Neural progenitor cell (in vitro differentiated cells): ENCODE measurements at places on chromosomes 7 and 10. TPM values are rescaled to one million over a fixed set of nuclear protein-coding genes. Genes with fewer than 3 reads are reported as not detected.

GRCh38 chr7:116393654-116394053 is 105.9 kb upstream of the CAV2 start:
- DNase-seq: no peak

DNA sequence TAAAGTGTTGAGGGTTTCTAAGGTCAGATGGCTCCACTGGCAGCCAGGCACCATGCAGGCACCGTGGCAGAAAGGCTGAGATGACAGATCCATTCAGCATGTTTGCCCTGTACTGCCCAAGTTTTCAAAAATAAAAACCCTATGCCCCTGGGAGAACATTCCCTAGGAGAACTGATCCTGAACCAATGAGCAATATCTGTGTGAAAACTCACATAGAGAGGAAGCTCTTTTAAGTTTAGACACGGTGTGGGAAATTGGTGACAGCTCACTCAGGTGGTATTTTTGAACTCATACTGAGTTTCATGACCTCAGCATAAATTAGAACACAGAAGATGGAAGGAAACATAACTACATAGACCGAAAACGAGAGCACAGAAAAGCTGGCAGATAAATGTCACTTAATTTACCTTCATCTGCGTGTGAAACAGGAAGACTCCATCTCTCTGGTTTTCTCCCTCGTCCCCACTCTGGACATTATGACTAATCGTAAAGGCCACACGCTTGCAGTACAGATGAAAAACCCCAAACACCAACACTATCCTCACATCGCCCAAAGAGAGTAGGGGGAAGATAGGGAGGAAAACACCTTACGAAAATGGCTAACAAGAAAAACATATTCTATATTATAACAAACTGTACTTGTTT is 127.8 kb downstream of the ICA1 start:
- no peak for DNase-seq

DNA sequence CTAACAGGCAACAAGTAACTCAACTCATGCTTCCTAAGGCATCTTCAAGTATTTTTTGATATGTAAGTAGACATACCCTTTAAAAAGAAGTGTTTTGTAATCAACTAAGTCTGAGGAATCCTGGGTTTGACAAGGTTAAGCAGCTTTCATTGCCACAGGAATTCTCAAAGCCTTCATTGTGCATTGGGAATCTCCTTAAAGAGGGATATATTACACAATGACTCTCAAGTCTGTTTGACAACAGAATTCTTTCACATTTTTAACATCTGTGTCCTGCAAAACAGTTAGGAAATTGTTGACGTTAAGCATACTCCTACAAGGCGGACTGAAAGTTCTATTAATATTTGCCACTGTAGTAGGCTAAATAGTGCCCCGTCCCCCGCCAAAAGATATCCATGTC is 71.4 kb downstream of the SGMS1 start:
- DNase-seq: no peak

Gene NKX1-2
- not detected in 2 replicates for total RNA-seq

Gene TAS2R5
- total RNA-seq: 3.9 and 4.7 TPM in 2 replicates

DNA sequence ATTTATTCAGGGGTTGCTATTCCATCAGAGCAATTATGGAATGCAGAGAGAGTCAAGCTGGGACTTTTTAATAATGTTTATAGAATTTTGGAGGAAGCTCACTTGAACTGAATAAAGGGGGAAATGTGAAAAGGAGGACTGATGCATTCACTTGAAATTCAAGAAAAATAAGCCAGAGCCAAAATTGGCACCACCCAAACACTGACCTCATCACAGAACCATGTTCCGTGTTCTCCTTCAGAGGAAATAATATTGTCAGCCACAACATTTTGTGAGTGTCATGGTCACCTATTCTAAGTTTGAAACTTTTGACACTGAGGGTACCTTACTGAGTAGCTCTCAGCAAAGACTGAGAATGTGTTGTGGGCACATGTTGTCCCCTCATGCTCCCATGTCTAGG is 207.0 kb downstream of the ANK3 start:
- no peak for DNase-seq

GRCh38 chr10:96829029-96829773 is 2.9 kb upstream of the LCOR start:
- no peak for DNase-seq

Gene ADAM12
- total RNA-seq: 7.4 and 8.0 TPM in 2 replicates

DNA sequence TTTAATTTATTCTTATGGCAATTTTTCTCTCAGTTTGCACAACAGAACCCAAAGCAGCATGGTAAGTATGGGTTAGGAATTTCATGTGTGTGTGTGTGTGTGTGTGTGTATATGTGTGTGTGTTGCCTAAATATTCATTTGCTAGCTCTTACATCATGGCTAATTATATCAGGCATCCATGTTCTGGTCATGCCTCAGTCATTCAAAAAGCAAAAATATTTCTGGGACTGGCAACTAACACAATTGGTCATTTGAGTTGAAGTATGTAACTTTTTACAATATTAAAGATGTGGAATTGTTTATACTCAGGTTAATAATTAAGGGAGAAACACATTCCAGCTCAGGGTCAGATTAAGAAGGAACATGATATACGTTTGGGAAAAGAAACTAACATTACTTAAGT is 67.6 kb upstream of the PHYHIPL start:
- DNase-seq: no peak

Gene EXOSC1
- 48.7 and 72.6 TPM in 2 replicates for total RNA-seq

Gene RNF133
- 0.09 and 0.53 TPM in 2 replicates for total RNA-seq

Gene ADRB1
- 0.09 TPM in 1 of 2 replicates, not detected in the other for total RNA-seq

- DNase-seq: peak; percentile 70
Measured at GRCh38 chr10:29535012-29535777, 99.6 kb downstream of the SVIL start.

DNA sequence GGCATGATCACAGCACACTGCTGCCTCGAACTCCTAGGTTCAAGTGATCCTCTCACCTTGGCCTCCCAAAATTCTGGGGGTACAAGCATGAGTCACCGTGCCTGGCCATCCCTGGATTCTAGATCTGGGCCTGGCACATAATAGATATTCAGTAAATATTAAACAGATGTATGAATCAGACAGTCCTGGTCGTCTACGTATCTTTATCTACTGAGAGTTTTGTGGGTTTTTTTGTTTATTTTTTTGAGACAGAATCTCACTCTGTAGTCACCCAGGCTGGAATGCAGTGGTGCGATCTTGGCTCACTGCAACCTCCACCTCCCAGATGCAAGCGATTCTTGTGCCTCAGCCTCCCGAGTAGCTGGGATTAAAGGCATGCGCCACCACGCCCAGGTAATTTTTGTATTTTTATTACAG is 24.3 kb upstream of the ITGB1 start:
- no peak for DNase-seq

Gene SFTPA1
- not detected in 2 replicates for total RNA-seq

- DNase-seq: peak; percentile 78
Measured at GRCh38 chr7:141701489-141702046, 398 bp downstream of the DENND11 start.

Gene SFRP5
- not detected in 2 replicates for total RNA-seq

DNA sequence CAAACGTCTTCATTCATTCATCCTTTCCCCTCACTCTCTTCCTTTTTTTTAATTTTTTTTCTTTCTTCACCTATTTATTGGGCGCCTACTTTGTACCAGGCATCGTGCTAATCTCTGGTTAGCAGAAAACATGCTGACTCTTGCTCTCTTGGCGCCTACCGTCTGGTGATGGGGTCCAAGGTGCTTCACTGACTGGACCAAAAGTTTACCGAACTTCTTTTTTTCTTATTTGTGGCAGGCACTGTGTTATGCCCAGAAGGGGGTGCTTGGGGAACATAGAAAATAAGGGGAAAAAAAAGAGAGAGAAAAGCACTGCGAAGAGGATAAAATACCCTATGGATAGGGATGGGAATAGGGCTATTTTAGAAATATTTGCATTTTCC is 505 bp upstream of the FAM204A start:
- DNase-seq: no peak

DNA sequence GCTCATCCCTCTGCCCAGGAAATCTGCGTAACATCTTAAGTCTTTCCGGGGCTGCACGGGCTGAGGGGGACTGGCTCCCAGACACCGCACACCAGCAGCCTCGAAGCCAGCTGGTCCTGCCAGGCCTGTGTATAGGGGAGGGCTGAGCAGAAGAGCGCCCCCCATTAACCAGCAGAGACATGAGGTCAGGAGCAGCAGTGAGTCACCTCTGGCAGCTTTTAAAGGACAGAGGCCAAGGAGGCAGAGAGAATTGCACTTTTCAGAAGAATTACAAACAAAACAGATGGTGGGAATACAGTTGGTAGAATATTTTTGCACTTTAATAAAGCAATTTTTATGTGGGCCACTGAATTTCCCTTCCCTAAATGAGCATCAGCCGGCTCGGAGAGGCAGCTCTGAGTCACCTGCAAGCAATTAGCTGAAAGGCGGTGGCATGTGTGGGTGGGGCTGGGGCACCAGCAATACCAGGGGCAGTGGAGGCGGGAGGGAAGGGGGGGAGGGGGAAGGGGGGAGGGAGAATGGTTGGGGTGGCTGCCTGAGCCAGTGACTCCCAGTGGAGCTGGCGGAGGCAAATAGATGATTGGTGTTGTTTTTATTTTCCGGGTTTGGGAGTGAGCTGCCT is 39.1 kb downstream of the GOLGA7B start:
- DNase-seq: peak; percentile 38

Gene OPN4
- total RNA-seq: not detected in 2 replicates

Gene ZNF248
- total RNA-seq: not detected in 2 replicates

DNA sequence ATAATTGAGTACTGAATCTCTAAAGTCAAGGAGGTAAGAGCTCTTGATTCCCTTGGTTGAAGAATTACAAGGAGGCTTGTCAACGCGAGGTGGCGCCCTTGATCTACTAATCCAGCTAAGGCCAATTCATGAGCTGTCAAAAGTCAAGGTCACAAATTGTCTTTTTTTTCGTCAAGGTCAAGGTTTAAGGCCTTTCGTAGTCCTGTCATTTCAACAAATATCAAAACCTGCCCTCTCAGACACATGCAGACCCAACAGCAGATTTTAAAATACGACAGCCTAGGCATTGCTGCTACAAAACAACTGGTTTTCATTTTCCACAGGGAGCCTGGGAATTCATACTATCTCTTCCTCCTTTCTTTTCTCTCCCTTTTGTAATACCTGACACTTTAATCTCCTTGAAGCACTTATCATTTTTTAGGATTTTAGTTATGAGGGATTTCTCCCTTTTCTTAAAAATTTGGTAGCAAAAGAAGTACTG is 3.6 kb downstream of the HOXA13 start:
- peak; percentile 84 for DNase-seq

Gene UCMA
- not detected in 2 replicates for total RNA-seq

Gene ZP3
- 1.7 TPM in 1 of 2 replicates, not detected in the other for total RNA-seq

GRCh38 chr7:49527182-49527581 is 246.3 kb upstream of the VWC2 start:
- no peak for DNase-seq

Gene WEE2
- total RNA-seq: 0.12 TPM in 1 of 2 replicates, not detected in the other

Gene HKDC1
- 0.30 TPM in 1 of 2 replicates, not detected in the other for total RNA-seq

GRCh38 chr10:76354212-76354738 is 922.9 kb downstream of the LRMDA start:
- DNase-seq: no peak

GRCh38 chr10:95423164-95424005 is 132.6 kb upstream of the PDLIM1 start:
- DNase-seq: no peak

Gene CREB5
- total RNA-seq: 1.2 and 2.8 TPM in 2 replicates

GRCh38 chr7:113338071-113338696 is 219.8 kb upstream of the SMIM30 start:
- no peak for DNase-seq

Gene AKR1C4
- not detected in 2 replicates for total RNA-seq

DNA sequence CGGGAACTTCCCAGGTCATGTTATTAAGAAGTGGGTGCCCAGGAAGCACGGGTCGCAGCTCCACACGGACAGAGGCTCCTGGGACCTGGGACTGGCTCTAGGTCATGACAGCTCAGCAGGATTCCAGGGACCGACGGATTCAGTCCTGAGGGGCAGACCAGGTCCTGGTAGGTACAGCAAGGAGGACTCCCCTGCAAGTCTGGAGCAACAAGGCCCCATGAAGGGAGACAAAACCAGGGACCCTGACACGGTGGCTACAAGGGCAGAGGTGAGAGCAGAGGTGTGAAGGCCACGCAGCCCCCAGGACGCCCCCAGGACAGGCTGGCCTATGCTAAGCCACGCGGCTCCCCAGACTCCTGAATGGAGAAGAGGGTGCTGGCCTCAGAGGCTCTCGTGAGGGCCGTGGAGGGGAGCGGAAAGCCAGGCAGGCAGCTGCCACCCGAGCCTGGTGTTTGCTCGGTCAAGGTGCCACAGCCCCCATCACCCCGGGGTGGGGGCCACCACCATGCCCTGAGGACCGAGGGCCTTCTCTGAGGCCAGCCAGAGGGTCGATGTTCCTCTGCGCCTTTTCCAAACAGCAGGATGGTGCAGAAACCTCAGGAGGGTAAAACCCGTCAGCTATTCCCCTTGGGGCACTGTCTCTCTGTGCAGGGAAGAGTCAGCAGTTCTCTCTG is 348.9 kb downstream of the PTPRN2 start:
- DNase-seq: no peak

Gene FGFR2
- 76.3 and 99.1 TPM in 2 replicates for total RNA-seq

Gene PDE6C
- total RNA-seq: not detected in 2 replicates

- DNase-seq: no peak
Measured at GRCh38 chr10:93762979-93763391, 5.2 kb downstream of the LGI1 start.

- no peak for DNase-seq
Measured at GRCh38 chr7:107007892-107008287, 36.6 kb upstream of the PRKAR2B start.

DNA sequence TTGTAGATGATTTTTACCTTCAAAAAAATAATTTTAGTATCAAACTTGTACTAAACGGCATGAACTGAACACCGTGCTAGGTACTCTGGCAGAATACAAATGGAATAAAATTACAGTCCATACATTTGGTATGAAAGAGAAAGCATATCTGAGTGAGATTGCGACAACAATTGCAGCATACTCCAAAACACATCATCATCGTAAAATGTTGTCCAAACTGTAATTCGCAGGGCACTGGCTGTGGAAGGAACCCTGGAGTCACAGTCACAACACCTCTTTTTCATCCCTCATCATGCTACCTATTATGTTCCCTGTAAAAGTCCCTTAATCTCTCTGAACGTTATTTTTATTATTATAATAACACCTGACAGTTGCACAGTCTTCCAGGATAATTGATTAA is 13.5 kb downstream of the CREM start:
- DNase-seq: no peak

GRCh38 chr7:41874201-41874785 is 171.4 kb upstream of the INHBA start:
- DNase-seq: no peak

Gene TEX47
- not detected in 2 replicates for total RNA-seq

GRCh38 chr10:86598151-86598550 is 56.2 kb upstream of the OPN4 start:
- no peak for DNase-seq

GRCh38 chr7:111138586-111138985 is 47.7 kb downstream of the LRRN3 start:
- DNase-seq: no peak

DNA sequence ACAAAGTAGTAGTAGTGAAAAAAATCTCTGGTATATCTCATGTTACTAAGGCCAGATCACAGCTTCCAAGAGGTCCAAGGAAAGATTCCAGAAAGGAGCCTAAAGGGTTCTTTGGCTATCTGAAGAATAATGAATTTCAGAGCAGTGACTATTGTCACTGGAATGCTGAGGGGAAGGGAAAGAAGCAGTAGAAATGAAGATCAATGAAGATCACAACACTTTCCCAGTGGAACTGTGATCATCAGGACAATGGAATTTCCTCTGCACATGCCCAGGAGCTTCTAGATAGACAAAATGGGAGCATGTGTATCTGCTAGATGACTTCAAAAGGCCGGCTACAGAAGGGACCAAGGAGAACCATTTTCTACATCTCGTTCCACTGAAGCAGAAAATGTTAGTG is 219.5 kb upstream of the PHYHIPL start:
- no peak for DNase-seq
